Lung microvascular endothelial cell (primary cell): ENCODE measurements at places on chromosomes 12 and 14. TPM values are rescaled to one million over a fixed set of nuclear protein-coding genes. Genes with fewer than 3 reads are reported as not detected.

Gene TSPAN19
- under 0.01 and 0.20 TPM in 2 replicates for total RNA-seq

Gene ACSS3
- under 0.01 TPM in 2 replicates for total RNA-seq

Gene MSRB3
- 33.8 and 44.2 TPM in 2 replicates for total RNA-seq

Gene EPS8
- 1.6 and 10.9 TPM in 2 replicates for total RNA-seq

Gene TPH2
- total RNA-seq, result not detected in 2 replicates

Gene WSCD2
- not detected in 2 replicates for total RNA-seq

Gene SDS
- not detected in 2 replicates for total RNA-seq

Gene MIP
- under 0.01 and 0.40 TPM in 2 replicates for total RNA-seq

Gene TGFB3
- 2.0 and 4.0 TPM in 2 replicates for total RNA-seq

Gene SERPINA6
- not detected in 2 replicates for total RNA-seq

Gene PCNX4
- total RNA-seq, result 44.0 and 71.0 TPM in 2 replicates

Gene FBXW8
- 7.0 and 9.5 TPM in 2 replicates for total RNA-seq

Gene MDP1
- total RNA-seq, result 8.3 and 13.7 TPM in 2 replicates

Gene PSME1
- 114 TPM in 2 replicates for total RNA-seq

Gene LRRIQ1
- total RNA-seq, result under 0.01 TPM in 2 replicates

Gene MGP
- 26.2 and 154 TPM in 2 replicates for total RNA-seq

Gene SYNDIG1L
- total RNA-seq, result not detected in 2 replicates

Gene GUCY2C
- not detected in 2 replicates for total RNA-seq

Gene TMPRSS12
- not detected in 2 replicates for total RNA-seq

Gene SCYL2
- 31.7 and 34.0 TPM in 2 replicates for total RNA-seq

Gene NGB
- total RNA-seq, result not detected in 2 replicates

Gene NRIP2
- not detected in 2 replicates for total RNA-seq

Gene SLC6A13
- total RNA-seq, result not detected in 2 replicates

Gene NR4A1
- 0.65 and 2.0 TPM in 2 replicates for total RNA-seq

Gene FRS2
- 14.6 and 22.4 TPM in 2 replicates for total RNA-seq

Gene CLEC1A
- 12.5 and 14.4 TPM in 2 replicates for total RNA-seq

Gene ETFBKMT
- total RNA-seq, result 1.7 and 2.2 TPM in 2 replicates

Gene A2ML1
- total RNA-seq, result not detected in 2 replicates

Gene CATSPERB
- 3.6 TPM in 1 of 2 replicates, not detected in the other for total RNA-seq

Gene CCDC88C
- 12.0 and 13.7 TPM in 2 replicates for total RNA-seq

Gene IGF1
- total RNA-seq, result 0.44 and 0.79 TPM in 2 replicates

Gene KRT75
- not detected in 2 replicates for total RNA-seq

Gene TAS2R31
- total RNA-seq, result 1.1 and 1.8 TPM in 2 replicates

Gene ADAMTS20
- total RNA-seq, result not detected in 2 replicates

Gene KLRK1
- total RNA-seq, result not detected in 2 replicates

Gene RIMBP2
- total RNA-seq, result not detected in 2 replicates

Gene PRIMA1
- not detected in 2 replicates for total RNA-seq

Gene PCED1B
- under 0.01 and 0.20 TPM in 2 replicates for total RNA-seq

Gene GALNT6
- total RNA-seq, result 8.5 and 27.7 TPM in 2 replicates

Gene SLC17A8
- total RNA-seq, result not detected in 2 replicates

Gene PMCH
- not detected in 2 replicates for total RNA-seq

Gene HSPA2
- total RNA-seq, result 1.7 and 3.0 TPM in 2 replicates

Gene KLRC3
- not detected in 2 replicates for total RNA-seq

Gene GCN1
- 48.4 and 68.5 TPM in 2 replicates for total RNA-seq

Gene RNF212B
- total RNA-seq, result not detected in 2 replicates

Gene CMTM5
- total RNA-seq, result not detected in 2 replicates

Gene RAB5B
- 25.3 and 32.5 TPM in 2 replicates for total RNA-seq

Gene HOXC11
- total RNA-seq, result not detected in 2 replicates

Gene POTEM
- total RNA-seq, result not detected in 2 replicates

Gene SERPINA12
- not detected in 2 replicates for total RNA-seq
